OCI-LY7 (cell line): ENCODE measurements at places on chromosomes 3 and 15. TPM values are rescaled to one million over a fixed set of nuclear protein-coding genes. Genes with fewer than 3 reads are reported as not detected.

GRCh38 chr3:87958289-87958688 lies 100.5 kb downstream of the CGGBP1 start:
- DNase-seq = no peak

HRG gene
- total RNA-seq = not detected in 2 replicates

ITIH1 gene
- total RNA-seq = not detected in 2 replicates

PLA2G4B gene
- total RNA-seq = 9.5 and 12.0 TPM in 2 replicates

PP2D1 gene
- total RNA-seq = not detected in 2 replicates
